ENCODE measurements at places on chromosomes 3 and 15. TPM values are rescaled to one million over a fixed set of nuclear protein-coding genes. Genes with fewer than 3 reads are reported as not detected.

LZTFL1 gene
- 12.7 TPM for total RNA-seq

DNA sequence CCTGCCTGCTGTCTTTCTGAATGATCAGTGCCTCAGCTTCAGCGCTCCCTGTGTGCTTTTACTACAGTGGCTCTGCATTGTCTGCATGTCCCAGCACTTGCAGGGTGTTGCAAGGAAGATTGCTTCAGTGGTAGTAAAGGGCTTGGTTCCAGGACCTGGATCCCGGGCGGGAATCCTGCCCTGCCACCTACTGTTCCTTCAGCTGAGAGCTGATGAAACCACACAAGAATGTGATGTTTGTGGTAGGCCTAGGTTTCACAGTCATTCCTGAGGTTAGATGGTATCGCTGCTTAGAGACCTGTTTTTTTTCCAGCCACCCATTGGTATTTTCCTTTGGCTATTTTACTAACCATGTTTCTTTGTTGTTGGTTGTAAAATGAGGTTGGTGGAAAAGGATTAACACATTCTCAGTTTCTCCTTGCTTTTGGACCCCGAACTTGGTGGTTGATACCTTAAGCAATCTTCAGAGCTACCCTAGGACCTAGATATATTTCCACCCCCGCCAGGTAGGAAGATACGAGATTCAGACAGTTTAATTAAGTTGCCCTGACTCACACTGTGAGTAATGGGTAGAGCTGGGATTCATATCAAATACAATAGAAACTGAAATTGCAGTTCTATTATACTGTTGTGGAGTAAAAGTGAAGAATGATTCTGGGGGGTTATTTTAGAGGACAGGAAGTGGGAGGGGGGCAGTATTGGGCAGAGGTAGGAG is 11.4 kb downstream of the GPR87 start:
- peak; percentile 85 for DNase-seq

CCR9 gene
- not detected for total RNA-seq

PRSS50 gene
- not detected for total RNA-seq

GOLGA6L22 gene
- total RNA-seq = not detected

DNA sequence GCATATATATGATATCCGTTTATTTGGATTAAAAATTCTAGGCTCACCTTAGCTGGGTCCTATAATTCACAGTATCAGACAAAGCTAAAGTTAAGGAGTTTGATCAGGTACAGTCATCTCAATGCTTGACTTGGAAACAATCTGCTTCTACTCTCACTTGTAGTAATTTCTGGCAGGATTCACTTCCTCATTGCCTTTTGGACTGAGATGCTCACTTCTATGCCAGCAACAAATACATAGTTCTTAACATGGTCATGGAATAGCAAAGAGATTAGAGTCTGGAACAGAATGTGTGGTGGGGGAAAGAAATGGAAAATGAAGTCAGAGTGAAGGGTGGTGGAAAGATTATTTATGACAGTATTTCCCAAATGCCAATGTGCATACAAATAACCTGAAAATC is 693.6 kb downstream of the CADM2 start:
- DNase-seq = no peak

DNA sequence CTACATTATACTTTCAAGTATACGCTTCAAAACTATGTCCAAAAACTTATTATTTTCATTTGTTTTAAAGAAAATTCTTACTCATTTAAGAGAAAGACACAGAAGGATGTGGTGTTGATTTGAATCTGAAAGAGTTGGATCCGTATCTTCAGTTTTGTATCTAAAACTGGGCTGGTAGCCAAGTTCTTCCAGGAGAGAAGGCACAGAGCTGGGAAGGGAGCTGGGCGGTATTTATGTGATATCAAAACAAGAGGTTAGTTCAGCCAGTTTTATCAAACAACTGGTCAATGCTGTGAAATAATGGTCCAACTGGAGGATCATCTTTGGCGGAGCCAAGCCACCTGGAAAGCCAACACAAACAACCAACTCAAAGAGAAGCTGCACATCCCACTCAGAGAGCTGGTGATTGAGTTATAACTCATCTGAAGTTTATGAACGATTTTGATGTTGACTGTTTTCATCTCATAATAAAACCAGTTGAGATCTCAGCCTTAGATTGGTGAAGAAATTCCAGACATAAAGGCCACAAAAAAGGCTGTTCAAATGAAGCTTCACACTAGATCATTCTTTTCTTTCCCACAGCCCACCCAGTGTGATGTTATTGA is 489.6 kb upstream of the RASGRP1 start:
- no peak for DNase-seq

SAMD7 gene
- total RNA-seq = not detected

DNA sequence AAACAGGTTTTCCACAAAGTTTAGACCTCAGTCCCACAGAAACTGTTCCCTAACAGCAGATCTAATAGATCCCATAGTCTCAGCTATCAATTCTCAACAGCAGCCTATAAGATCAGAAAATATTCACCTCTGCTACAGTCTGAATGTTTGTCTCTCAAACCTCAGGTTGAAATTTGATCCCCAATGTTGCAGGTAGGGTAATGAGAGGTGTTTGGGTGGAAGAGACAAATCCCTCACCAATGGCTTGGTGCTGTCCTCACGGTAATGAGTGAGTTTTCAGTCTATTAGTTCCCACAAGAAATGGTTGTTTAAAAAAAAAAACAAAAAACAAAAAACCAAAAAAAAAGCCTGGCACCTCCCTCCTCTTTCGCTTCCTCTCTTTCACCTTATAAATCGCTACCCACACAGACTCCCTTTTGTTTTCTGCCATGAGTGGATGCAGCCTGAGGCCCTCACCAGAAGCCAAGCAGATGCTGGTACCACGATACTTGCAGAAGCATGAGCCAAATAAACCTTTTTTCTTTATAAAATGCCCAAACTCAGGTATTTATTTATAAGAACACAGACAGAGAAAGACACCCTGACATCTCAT is 14.2 kb downstream of the ZNF280D start:
- DNase-seq = no peak

GRCh38 chr3:57743496-57743895 is 12.6 kb upstream of the SLMAP start:
- no peak for DNase-seq

DTWD1 gene
- total RNA-seq = 45.2 TPM

SPCS1 gene
- total RNA-seq = 70.2 TPM

GRCh38 chr3:169528289-169528688 is 135.2 kb downstream of the MECOM start:
- no peak for DNase-seq

All from posterior vena cava (tissue), 2 donors.